Left kidney (tissue), 8 donors: ENCODE measurements at places on chromosomes 2 and 18. TPM values are rescaled to one million over a fixed set of nuclear protein-coding genes. Genes with fewer than 3 reads are reported as not detected.
A peak's percentile ranks its signal among the peaks of the same experiment; 100 is the strongest.

- no peak for DNase-seq
These were observed 153.5 kb upstream of the PGAP1 start for GRCh38 chr2:197079832-197080555.

DNA sequence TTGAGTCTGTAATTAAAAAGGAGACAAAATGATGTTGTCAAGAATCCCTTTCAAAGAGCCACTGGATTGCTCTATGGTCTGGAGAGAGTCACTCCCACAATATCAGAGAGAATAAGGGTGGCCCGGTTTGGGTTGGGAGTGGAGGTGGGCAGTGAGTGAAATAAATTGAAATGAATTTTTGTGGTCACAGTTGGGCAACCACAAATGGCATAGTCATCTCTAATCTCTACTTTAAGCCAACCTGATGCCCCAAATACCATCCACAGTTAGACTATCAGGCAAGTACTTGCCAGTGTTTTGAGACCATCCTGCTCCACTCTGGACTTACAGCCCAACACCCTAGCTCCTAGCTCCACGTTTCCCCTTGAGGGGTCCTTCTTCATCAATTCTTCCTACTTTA, 559.7 kb downstream of the BCL11A start:
- DNase-seq: no peak

- no peak for DNase-seq
These were observed 616.1 kb upstream of the LRATD1 start for GRCh38 chr2:14016289-14016955.

DNA sequence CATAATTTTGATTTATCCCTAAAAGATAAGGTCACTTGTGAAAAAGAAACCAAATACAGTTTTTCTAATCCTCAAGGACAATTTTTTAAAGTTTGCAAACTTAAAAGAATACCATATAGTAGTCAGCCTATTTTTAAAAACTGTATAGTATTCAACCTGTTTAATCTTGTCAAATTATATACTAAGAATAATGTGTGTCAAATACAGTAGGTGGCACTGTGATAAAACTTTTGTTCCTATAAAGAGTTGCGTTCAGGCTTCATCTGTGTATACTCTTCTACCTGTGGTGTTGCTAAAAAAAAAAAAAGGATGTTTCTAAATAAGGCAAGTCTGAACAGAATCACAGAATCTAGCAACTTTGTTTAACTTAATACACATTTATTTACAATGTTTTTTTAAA, 68.6 kb downstream of the CCDC138 start:
- peak; percentile 22 for DNase-seq

DNA sequence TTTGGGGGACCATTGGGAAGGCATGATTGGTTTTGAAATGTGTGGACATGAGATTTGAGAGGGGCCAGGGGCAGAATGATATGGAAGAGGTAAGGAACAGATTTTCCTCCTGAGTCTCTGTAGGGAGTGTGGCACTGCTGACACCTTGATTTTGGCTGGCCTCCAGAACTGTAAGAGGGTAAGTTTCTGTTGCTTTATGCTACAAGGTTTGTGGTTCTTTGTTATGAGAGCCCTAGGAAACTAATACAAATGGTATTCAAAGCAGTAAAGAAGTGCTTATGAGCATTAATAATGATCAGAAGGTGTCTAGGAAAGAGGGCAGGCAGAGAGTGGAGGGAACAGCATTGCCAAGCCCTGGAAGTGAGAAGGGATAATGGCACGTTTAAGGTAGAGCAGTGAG, 574.3 kb upstream of the NXPH2 start:
- DNase-seq: no peak

DNA sequence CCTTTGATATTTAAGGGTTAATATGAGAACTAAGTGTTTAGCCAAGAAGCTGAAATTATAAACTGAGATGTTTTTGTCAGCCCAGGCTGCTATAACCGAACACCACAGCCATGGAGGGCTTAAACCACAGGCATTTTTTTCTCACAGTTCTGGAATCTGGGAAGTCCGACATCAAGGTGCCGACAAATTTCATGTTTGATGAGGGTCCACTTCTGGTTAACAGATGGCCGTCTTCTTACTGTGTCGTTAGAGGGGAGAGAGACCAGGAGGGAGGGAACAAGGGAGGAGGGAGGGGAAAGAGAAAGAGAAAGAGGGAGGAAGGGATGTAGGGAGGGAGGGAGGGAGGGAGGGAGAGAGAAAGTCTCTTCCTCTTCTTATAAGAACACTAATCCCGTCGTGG, 6.5 kb upstream of the CNDP2 start:
- peak; percentile 26 for DNase-seq

DNA sequence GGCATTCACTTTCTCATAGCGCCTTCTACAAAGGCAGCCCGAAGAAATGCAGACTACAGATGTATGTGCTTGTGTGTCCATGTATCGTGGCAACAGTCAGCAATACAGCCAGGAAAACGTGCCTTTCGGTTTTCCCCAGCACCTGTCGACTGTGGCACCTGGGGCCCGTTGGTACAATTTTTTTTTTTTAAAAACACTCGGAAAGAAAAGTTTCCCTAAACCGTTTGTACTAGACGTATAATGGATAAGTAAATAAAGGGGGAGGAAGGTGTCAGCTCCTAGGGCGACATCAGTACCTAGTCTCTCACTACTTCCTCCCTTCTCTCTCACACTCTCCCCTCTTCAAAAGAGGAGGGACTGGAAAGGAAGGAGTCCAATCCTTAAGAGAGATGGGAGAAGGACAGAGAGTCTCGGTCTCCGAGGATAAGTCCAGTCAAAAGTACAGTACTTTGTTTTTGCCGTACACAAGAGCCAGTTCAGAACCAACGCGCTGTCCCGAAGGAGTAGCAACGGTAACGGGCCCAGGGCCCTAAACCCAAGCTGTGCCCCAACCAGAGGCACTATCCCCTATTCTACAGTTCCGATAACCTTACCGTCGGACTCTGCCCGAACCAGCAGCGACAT, 759 bp downstream of the PPP4R3B start:
- peak; percentile 52 for DNase-seq

DNA sequence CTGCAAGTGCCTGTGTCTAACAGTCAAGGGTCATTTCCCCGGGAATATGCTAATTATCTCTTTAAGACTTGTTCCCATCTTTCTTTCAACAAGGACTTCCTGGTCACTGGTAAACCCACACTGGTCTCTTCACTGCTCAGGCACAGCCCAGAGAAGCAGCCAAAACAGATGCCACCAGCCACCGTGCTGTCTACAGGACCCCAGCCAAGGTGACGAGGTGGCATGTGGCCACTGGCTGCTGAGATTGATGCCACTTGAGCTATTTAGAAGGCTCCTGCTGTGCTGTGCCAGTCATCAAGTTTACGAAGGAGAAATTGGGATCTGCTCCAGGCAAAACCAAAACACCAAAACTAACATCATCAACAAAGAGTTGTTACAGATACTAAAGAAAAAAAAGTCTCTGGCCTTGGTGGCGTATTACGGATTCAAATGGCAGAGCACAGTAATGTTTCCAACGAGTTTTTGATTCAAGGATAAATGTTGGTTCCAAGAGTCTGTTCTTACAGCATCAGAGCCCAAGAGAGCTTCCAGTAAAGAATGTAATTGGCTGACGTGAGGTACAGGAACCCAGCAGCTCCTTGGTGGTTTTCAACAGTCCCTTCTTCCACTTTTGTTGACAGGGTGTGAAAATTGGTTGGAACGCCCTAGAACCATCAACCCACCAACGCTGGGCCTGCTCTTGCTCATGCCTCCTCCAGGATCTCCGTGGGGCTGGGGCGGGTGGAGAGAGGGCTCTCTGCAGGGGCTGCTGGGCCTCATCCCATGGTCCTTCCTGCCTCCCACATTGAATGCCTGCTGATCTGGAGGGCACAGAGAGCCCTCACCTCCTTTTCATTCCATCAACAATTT, 63.7 kb upstream of the ZCCHC2 start:
- DNase-seq: no peak

DNA sequence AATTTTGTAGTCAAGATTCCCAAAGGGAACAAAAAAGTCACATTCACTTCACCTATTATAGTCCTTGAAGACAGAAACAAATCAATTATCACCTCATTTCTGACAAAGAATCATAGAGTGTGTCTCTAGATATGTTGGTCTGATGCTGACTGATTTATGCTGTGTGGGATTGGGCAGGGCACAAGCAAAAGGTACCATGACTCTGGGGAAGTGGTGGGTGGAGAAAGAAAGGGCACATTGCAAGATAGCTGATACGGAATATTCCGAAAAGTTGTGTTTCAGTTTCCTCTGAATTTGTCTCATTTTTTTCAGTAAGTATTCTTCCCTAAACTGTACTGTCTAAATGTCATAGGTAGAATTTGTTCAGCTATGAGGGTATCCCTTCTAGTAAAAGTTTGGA, 268.0 kb downstream of the MREG start:
- DNase-seq: no peak

DNA sequence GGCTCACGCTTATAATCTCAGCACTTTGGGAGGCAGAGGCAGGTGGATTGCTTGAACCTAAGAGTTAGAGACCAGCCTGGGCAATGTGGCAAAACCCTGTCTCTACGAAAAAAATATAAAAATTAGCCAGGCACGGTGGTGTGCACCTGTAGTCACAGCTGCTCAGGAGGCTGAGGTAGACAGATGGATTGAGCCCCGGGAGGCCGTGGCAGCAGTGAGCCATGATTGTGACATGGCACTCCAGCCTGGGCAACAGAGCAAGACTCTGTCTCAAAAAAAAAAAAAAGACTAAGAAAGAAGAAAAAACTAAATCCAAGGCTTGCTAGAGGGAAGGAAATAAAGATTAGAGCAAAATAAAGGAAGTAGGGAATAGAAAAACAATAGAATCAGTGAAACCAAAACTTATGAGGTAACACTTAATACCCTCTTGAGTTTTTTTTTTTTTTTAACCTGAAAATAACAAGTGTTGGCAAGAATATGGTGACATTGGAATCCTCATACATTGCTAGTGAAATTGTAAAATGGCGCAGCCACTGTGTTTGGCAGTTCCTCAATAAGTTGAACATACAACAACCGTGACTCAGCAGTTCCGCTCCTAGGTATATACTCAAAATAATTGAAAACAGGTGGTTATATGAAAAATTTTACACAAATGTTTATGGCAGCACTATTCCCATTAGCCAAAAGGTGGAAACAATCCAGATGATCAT, 85.2 kb downstream of the EML4 start:
- no peak for DNase-seq

DNA sequence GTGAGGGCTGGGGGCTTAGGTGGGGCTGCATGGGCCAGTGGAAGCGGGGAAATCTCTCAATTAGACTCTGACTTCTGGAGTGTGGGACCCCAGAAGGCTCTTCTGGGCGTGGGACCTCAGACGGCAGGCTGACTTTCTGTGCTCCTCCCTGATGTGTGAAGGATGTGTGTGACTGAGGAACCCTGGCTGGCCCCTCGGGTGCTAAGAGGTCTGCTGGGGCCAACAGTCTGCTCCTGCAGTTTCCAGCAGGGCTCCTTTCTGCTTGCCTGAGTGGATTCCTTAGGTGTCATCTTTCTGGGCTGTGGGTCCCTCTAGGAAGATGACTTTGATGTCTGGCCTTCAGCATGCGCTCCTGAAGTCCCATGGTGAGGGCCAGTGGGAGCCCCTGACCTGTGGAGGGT, 167.5 kb downstream of the DYSF start:
- no peak for DNase-seq

- no peak for DNase-seq
These were observed 9.6 kb downstream of the CFAP221 start for GRCh38 chr2:119553687-119554344.

DNA sequence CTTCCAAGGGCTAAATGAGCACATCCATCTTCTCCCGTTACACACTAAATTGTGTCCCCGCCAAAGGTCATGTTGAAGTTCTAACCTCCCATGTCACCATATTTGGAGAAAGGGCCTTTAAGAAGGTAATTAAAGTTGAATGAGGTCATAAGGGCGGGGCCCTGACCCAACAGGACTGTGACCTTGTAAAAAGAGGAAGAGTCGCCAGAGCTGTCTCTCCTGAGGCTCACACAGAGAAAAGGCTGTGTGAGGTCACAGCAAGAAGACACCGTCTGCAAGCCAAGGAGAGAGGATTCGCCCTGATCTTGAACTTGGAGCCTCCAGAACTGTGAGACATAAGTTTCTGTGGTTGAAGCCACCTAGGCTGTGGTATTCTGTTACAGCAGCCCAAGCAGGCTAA, 24.1 kb downstream of the TRABD2A start:
- no peak for DNase-seq

GRCh38 chr2:142670362-142670761, 207.1 kb upstream of the KYNU start:
- no peak for DNase-seq

GRCh38 chr2:1259746-1260145, 153.5 kb upstream of the TPO start:
- no peak for DNase-seq

DNA sequence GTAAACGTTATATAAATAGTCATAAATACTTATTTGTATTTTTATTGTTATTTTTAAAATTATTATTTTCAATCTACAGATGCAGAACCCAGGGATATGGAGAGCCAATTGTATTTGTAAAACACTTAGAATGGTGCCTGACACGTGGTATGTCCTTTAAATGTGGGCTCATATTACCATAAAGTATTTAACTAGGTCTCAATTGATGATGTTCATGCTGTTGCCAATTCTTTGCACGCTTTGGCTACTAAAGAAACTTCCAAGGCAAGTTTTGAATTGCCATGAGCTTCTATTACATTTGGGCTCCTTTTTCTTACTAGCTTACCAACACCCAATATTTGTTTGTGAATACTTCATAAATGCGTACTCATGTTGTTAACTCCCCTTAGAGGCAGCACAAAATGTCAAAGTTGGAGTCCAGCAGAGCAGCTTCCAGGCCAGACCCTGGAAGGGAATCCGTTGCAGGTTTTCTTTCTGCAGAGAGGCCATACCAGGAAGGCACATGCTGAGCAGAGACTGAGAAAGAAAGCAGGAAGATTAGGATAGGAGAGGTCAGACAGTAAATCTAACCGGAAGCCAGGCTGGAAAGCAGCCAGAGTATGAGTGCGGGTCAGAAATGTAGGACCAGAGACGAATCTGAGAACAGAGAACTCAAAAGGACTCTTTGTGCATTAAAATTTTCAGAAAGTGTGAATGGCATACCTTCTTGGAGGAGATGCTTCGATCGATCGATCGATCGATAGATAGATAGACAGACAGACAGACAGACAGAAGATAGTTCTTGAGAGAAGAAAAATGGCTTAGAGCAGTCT, 4.2 kb upstream of the NOSTRIN start:
- no peak for DNase-seq

DNA sequence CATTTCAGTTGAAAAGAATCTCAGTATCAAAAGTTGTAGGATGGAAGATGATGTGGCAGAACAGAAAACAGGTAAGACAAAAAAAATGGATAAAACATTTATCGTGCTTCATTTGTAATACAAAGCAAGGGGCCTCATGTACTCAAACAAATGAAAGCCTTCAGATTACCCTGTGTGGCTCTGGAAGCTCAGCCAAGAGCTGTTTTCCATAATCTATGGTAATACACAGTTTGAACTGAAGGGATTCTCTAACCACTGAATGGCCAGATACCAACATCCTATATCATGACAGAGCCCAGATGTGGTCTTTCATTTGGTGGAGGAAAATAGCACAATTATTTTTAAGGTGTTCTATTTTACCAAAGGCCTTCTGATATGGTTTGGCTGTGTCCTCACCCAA, 272.1 kb upstream of the RND3 start:
- DNase-seq: no peak

CCDC85A gene
- polyA plus RNA-seq: 1.2 TPM

DSEL gene
- 30.2 TPM for polyA plus RNA-seq

MBP gene
- 17.1 TPM for polyA plus RNA-seq

EVX2 gene
- not detected for polyA plus RNA-seq

KCNS3 gene
- polyA plus RNA-seq: 9.2 TPM

SMCHD1 gene
- 90.7 TPM for polyA plus RNA-seq

ANKAR gene
- polyA plus RNA-seq: 17.1 TPM

IRS1 gene
- polyA plus RNA-seq: 11.7 TPM

NHEJ1 gene
- polyA plus RNA-seq: 22.2 TPM

CNGA3 gene
- not detected for polyA plus RNA-seq

FOXI3 gene
- 0.22 TPM for polyA plus RNA-seq

BMP10 gene
- polyA plus RNA-seq: not detected

XIRP2 gene
- not detected for polyA plus RNA-seq
